ENCODE measurements at places on chromosomes 2 and 18. TPM values are rescaled to one million over a fixed set of nuclear protein-coding genes. Genes with fewer than 3 reads are reported as not detected.

Gene KIF5C
- 5.8 TPM for total RNA-seq

Gene IL1A
- not detected for total RNA-seq

Gene FOXI3
- total RNA-seq: not detected

Gene SH3YL1
- total RNA-seq: 21.7 TPM

Gene MC2R
- total RNA-seq: not detected

Gene GPR75
- 4.5 TPM for total RNA-seq

Gene STARD6
- total RNA-seq: not detected

Gene PMAIP1
- 10.6 TPM for total RNA-seq

Gene XIRP2
- 0.24 TPM for total RNA-seq

Gene GLB1L
- total RNA-seq: 2.9 TPM
